H1 (cell line): ENCODE measurements at places on chromosomes 4 and X. TPM values are rescaled to one million over a fixed set of nuclear protein-coding genes. Genes with fewer than 3 reads are reported as not detected.

The TMEM255A gene
- total RNA-seq = 0.23 and 0.73 TPM in 2 replicates

The FGFRL1 gene
- total RNA-seq = 18.8 and 18.9 TPM in 2 replicates

The DUX4 gene
- total RNA-seq = not detected in 2 replicates

The CXCL8 gene
- total RNA-seq = not detected in 2 replicates

The CLCN5 gene
- total RNA-seq = 9.7 and 10.8 TPM in 2 replicates

The VCX gene
- not detected in 2 replicates for total RNA-seq

The LRIT3 gene
- 0.21 TPM in 1 of 2 replicates, not detected in the other for total RNA-seq

The IGBP1 gene
- total RNA-seq = 40.5 and 45.4 TPM in 2 replicates

The RAB40A gene
- 0.09 and 0.17 TPM in 2 replicates for total RNA-seq

The ACSL4 gene
- total RNA-seq = 47.0 and 48.2 TPM in 2 replicates

The CCDC158 gene
- not detected in 2 replicates for total RNA-seq

The ATP2B3 gene
- total RNA-seq = 0.15 and 0.19 TPM in 2 replicates

The TCEAL2 gene
- total RNA-seq = 15.1 and 15.7 TPM in 2 replicates

The GDPD2 gene
- 25.6 and 27.6 TPM in 2 replicates for total RNA-seq

The SRPX2 gene
- not detected in 2 replicates for total RNA-seq

The SH3D19 gene
- 51.3 and 55.8 TPM in 2 replicates for total RNA-seq

The PDGFC gene
- total RNA-seq = 2.1 and 2.7 TPM in 2 replicates

The GNRHR gene
- not detected in 2 replicates for total RNA-seq

The TNIP3 gene
- total RNA-seq = not detected in 2 replicates

The DRP2 gene
- 0.20 and 0.25 TPM in 2 replicates for total RNA-seq

The DSPP gene
- not detected in 2 replicates for total RNA-seq

The MAGEA2 gene
- total RNA-seq = not detected in 2 replicates

The SCRG1 gene
- not detected in 2 replicates for total RNA-seq

The RASL11B gene
- 71.4 and 75.5 TPM in 2 replicates for total RNA-seq

The AWAT1 gene
- total RNA-seq = not detected in 2 replicates

The GPRASP2 gene
- 15.7 and 19.1 TPM in 2 replicates for total RNA-seq

The LIMCH1 gene
- 2.7 and 3.5 TPM in 2 replicates for total RNA-seq

The BMP3 gene
- 0.06 TPM in 1 of 2 replicates, not detected in the other for total RNA-seq

The SMIM10L2A gene
- total RNA-seq = 5.0 TPM in 2 replicates

The CRMP1 gene
- total RNA-seq = 117 and 120 TPM in 2 replicates
